ENCODE measurements at places on chromosomes 3 and 15.

DNA sequence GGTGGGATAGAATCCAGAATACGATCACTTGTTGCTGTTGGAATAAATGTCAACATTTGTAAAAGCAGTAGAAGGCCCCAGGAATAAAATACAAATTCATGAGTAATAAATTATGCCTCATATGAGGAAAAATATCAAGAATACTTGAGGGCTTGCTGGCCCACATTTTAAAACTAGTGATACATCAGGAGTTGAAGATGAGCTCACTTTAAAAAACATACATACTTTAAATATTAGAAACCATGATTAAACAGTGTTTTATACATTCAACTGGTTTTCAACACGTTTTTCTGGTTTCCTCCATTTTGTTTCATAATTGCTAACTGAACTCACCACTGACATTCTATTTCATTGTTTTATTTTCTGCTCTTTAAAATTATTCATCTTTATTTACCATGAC, 141.4 kb downstream of the TFG start:
- no peak for DNase-seq

- no peak for DNase-seq
These were observed 99.5 kb upstream of the ZBTB20 start for GRCh38 chr3:115246461-115247020.

DNA sequence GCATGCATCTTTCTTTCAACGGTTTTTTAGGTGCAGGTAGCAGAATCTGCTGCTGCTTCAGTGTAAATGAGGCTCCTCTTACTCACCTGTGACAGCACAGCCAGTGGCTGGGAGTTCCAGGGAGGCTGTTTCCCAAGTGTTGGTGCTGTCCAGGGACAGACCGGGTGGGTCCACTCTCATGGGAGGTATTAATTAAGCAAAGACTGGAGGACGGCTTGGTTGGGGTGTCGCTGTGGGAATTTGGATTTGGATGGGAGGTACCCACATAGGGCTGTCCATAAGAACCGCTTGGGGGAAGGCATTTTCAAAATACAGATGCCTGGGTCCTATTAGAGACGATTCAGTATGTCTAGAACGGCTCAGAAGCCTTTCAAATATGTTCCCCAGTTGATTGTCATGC, 42.9 kb downstream of the SV2B start:
- DNase-seq, result no peak

DNA sequence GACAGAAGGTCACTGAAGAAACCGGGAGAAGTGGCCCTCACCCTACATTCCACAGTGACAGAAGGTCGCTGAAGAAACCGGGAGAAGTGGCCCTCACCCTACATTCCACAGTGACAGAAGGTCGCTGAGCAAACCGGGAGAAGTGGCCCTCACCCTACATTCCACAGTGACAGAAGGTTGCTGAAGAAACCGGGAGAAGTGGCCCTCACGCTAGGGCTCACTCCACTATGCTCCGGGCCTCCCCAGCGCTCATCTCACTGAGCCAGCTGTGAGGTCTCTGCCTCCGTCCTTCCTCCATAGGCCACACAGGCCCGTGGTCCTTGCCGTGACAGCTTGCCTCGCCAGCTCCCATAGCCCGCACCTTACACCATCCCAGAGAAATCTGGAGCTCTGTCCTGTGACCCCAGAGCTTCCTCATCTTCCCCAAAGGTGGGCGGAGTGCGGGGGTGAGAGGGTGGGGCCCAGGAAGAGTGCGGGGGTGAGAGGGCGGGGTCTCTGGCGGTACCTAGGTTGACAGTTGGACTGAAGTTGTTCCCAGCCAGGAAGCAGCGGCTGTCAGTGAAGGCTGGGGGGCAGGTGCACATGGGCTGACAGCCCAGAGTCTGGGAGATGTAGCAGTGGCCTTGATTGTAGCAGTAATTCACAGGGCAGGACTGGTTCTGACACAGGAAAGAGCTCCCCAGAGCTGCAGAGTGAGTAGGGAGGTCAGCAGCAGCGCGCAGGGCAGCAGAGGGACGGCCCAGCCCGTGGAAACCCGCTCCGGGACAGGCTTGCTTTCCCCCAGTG, 32.0 kb downstream of the MUC20 start:
- DNase-seq, result no peak

DNA sequence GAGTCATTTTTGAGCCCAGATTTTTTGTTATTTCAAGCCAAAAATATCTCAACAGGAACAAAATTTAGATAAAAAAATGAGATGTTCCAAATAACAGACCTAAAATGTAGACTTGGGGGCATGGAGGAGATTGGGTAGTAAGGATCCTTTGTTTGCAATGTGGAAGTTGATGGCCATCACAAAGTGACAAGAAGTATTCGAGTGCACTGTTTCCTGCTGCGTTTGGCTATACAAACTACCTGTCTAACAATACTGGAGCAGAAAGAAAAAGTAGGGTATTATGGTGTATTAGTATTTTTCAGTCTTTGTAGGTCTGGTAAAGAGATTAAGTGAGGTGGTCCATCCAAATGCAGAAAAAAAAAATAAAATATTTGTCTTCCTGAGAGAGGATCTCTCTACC, 284.2 kb downstream of the C3orf38 start:
- no peak for DNase-seq

- DNase-seq, result no peak
These were observed 416.9 kb downstream of the FOXP1 start for GRCh38 chr3:71166339-71167240.

GRCh38 chr3:99845331-99845730, 27.7 kb downstream of the CMSS1 start:
- no peak for DNase-seq

GRCh38 chr3:59774000-59774399, 724.2 kb upstream of the CFAP20DC start:
- no peak for DNase-seq

DNA sequence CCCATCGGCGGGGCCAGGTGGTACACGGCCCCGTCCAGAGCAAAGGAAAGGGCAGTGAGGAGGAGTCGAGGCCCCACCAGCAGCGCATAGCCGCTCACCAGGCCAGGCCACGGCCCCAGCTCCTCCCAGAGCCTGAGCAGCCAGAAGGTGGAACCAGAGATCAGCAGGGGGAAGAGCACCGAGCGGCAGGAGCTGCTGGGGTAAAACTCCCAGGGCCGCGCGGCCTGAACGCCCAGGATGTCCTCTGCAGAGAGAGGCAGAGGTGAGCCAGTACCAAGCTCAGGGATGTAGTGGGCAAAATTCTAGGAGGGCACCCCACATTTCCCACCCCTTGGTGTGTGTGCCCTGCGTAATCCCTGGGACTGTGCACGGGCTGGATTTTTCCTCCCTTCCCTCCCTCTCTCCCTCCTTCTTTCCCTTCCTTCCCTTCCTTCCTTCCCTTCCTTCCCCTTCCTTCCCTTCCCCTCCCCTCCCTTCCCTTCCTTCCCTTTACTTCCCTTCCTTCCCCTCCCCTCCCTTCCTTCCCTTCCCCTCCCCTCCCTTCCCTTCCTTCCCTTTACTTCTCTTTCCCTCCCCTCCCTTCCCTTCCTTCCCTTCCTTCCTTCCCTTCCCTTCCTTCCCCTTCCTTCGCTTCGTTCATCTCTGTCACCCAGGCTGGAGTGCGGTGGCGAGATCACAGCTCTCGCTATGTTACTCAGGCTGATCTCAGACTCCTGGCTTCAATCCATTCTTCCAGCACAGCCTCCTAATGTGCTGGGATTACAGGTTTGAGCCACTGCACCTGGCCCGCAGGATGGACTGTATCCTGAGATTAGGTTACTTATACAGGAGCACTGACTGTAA, 6.3 kb upstream of the NCBP2 start:
- no peak for DNase-seq

GRCh38 chr3:4343258-4343657, 40.1 kb downstream of the SETMAR start:
- no peak for DNase-seq

DNA sequence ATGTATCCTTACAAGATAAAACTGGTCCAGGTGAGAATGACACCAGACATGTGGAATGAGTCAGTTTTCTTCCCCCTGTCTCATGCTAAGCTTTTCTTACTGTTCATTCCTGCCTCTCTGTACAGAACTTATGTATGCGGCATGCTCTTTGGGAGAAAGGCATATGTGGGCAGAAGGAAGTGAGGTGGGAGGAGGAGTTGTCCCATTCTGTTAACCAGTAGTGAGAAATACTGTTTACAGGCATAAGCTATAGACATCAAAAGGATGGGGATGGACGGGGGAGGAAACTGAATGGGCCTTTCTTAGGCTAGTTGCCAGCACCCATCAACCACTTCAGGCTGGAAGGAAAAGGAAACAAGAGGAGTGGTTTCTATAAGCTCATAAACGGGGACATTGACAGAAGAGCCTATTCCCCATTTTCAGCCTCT, 143.6 kb upstream of the BHLHE40 start:
- DNase-seq, result peak; percentile 51

DNA sequence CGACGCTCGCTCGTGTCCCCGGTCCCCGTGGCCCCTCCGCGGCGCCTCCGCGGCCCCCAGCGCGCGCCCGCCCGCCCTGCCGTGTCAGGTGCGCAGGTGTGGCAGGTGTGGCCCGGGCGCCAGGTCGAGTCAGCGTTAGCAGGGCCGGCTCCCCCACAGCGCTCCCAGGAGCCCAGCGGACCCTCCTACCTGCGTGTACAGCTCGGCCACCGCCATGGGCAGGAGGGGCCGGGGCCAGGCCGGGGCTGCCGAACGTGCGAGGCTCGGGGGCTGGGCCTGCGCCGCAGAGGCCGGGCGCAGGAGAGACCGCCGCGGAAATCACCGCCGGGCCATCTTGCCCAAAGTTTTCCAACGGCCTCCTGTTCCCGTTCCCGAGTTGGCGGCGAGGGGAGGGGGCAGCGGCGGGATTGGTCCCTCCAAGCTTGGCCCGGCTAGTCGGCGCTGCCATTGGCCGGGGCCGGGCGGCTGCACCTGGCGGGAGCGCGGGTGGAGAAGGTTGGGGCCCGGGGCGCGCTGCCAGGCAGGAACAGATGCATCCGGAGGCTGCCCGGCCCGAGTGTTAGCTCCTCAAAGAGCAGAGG, at the start of gene MYO5C:
Gene MYO5C, minus strand, starts transcription at position 384 of the 581 bp plus-strand sequence. Its CDS starts 168 bp downstream, at position 216.
- no peak for DNase-seq

DNA sequence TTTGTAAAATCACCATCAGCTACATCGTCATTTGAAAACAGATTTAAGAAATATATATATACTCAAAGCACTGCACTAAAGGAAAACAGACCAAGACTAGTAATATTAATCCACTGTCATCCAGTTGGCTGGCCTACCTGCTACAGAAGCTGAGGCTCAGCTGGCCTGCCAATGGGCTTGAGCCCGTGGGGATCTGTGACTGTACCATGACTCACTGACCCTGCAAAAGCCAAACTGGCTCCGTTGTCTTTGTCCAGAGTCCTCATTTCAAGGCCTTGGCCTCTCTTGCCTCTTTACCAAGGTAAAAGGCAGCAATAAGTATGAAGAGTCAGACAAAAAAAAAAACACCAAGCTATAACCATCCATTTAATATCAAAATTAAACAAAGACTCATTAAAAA, 463.5 kb upstream of the RASGRP1 start:
- DNase-seq, result no peak

- no peak for DNase-seq
These were observed 115.1 kb downstream of the TAFA4 start for GRCh38 chr3:68817243-68817642.
